Naive thymus-derived CD8-positive, alpha-beta T cell (primary cell): ENCODE measurements at places on chromosomes 16 and 17.

- DNase-seq: no peak
- H3K4me1 ChIP-seq: no peaks in the 10 kb centered on the region
- H3K4me3 ChIP-seq: no peak overlapping the region
- no peak overlapping the region for H3K27ac ChIP-seq
Measured at GRCh38 chr16:6066652-6067051, 969.1 kb upstream of the EEF2KMT start.

DNA sequence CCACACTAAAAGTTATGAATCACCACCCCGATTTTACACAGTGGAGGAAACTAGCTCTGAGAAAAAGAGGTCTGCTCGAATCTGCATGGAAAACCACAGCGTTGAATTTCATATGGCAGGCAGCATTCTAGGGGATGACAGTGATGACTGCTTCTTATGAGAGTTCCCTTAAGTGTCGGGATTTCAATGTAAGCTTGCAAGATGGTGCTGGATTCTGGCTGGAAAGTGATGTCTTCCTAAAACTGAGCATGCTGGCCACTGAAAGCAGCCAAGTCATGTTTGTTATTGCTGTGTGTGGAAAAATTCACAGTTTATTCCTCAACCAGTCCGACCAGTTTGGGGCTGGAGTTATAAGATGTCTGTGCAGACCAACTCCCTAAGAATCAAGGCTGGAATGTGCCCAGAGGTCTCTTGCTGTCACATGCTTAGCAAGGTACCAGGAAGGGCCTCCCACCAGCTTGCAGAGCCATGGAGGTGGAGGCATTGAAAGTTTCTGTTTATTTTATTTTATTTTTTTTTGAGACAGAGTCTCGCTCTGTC, 37.2 kb upstream of the GAN start:
- peaks cover 2% of the 10 kb centered on the region for H3K27me3 ChIP-seq
- no peaks in the 10 kb centered on the region for H3K4me1 ChIP-seq
- H3K27ac ChIP-seq: no peak overlapping the region
- H3K4me3 ChIP-seq: no peak overlapping the region

DNA sequence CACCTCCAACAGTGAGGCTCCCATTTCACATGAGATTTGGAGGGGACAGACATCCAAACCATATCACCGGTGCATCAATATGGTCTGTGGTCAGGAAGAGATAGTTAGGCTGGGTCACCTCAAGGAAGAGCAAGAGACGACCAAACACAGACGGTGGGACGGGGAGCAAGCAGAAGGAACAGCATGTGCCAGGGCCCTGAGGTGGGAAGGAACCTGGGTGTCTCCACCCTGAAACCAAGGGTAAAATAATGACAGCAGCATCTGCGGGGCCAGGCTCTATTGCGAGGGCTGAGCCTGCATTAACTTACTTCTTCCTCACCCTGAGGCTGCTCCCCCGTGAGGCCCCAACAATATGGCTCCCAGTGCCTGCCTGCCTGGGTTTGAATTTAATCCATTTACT, 8.9 kb upstream of the PRSS21 start:
- no peak overlapping the region for H3K27ac ChIP-seq
- H3K4me3 ChIP-seq: no peak overlapping the region
- no peaks in the 10 kb centered on the region for H3K4me1 ChIP-seq
- H3K36me3 ChIP-seq: peaks cover 3% of the 10 kb centered on the region
- peaks cover 29% of the 10 kb centered on the region for H3K27me3 ChIP-seq

DNA sequence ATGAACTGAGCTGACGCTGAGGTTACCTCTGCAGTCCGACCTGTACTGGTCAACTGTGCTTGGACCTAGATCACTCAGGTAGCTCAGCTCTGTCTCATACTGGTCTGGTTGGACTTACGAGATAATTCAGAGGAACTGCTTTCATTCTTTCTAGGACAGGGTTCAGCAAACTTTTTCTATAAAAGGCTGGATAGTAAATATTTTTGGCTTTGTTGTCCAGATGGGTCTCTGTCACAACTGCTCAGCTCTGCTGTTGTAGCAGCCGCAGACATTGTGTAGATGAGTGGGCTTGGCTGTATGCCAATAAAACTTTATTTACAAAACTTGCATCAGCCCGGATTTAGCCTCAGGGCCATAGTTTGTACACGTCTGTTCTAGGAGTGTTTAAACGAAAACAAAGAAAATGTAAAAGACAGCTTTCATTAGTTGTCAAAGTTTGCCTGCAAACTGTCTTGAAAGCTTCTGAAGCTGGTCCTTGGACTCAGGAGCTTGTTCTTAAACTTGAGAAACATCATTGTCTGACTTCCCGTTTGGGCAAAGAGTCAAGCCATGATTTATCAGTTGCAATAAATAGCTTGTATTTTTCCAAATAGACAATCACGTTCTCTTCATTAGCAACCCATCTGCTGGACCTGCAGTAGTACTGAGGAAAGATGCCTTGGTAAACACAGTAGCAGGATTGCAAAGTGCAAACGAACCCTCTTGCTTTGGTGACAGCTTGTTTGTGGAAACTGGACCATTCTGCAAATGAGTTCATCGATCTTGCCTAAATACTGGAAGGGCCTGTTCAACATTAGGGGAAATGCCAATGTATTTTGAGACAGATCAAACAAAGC, 253.4 kb downstream of the SNX29 start:
- peaks cover 31% of the 10 kb centered on the region for H3K4me1 ChIP-seq
- DNase-seq: no peak
- no peak overlapping the region for H3K27ac ChIP-seq

GRCh38 chr16:79845734-79846135, 245.2 kb upstream of the MAF start:
- no peaks in the 10 kb centered on the region for H3K36me3 ChIP-seq
- H3K27me3 ChIP-seq: peaks cover 6% of the 10 kb centered on the region
- DNase-seq: no peak
- no peak overlapping the region for H3K4me3 ChIP-seq
- H3K4me1 ChIP-seq: peaks cover 3% of the 10 kb centered on the region

DNA sequence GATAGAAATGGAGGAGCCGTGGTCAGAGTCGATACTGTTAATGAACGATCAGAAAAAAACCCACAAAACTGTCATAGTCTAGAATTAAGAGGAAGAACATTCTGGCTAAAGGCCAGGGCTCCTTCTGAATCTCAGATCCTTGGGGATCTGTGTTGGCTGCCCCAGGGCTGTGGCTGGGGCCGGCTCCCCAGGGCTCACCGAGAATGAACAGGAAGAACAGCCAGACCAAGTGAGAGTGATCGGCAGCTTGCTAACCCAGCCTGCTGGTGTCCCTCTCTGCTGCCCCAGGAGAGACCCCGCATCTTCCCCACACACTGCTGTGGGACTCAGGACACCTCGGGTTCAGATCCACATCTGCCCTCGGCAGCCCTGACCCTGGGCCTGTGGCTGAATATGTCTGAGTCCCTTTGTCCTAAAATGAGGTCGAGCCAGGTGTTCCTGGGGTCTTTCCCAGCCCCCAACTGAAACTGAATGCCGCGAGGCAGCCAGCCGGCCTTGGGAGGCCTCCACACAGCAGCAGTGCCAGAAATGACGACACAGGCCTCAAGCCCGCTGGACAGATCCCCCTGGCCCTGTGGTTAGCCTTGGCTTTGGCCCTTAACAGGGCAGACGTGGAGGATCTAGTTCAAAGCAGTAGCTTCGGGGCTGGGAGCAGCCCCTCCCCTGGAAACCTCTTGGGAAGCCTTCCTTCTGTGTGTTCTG, 23.9 kb upstream of the CLEC18A start:
- no peaks in the 10 kb centered on the region for H3K4me1 ChIP-seq
